ENCODE measurements at places on chromosomes 11 and 22. TPM values are rescaled to one million over a fixed set of nuclear protein-coding genes. Genes with fewer than 3 reads are reported as not detected.

Gene DLG2
- 13.8 TPM for polyA plus RNA-seq

Gene CCDC134
- polyA plus RNA-seq = 8.8 TPM

Gene APOA5
- not detected for polyA plus RNA-seq

Gene C11orf65
- 3.5 TPM for polyA plus RNA-seq

Gene OR4A16
- polyA plus RNA-seq = not detected

Gene RCE1
- 22.6 TPM for polyA plus RNA-seq

Gene OR51B4
- polyA plus RNA-seq = 0.12 TPM

Gene KRTAP5-7
- not detected for polyA plus RNA-seq

Gene CACNA1I
- polyA plus RNA-seq = 0.08 TPM

Gene SYCE3
- polyA plus RNA-seq = not detected

Gene FLRT1
- polyA plus RNA-seq = 3.3 TPM

Gene IL10RA
- 3.0 TPM for polyA plus RNA-seq
